ENCODE measurements at places on chromosomes 1 and 21.

GRCh38 chr1:110455151-110455550 lies 4.2 kb downstream of the PROK1 start:
- no peak for DNase-seq

DNA sequence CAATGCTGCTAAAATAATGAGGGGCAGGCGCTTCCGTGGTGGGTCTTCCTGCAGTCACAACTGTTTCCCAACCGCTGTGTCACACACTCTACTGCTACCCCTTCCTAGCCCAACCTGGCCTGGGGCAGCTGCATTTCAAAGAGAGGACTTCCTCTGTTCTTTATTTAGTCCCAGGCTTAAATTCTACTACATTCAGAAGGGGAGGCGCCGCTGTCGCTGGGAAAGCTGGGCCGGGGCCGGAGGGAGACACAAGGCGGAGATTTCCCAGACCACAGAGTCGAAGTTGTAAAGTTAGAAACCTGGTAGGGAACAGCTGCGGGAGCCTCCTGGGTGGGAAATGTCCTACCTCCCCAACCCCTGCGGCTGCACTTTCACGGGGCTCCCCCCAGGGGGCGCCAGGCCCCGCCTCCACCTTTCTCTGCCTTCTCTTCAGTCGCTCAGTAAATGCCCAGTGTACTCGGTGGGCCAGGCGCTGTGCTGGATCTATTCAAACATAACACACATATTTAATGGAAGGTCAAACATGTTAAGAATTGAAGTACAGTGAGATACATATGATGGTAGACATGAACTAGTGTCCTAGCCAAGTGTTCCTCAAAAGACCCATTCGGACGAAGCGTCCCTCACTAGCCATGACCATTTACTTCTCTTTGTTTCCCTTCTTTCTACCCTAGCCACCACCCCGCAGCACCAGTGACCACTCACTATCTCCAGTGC lies 23.1 kb downstream of the DYRK3 start:
- peak; percentile 41 for DNase-seq

GRCh38 chr1:167825419-167826079 lies 88.4 kb downstream of the ADCY10 start:
- no peak for DNase-seq

DNA sequence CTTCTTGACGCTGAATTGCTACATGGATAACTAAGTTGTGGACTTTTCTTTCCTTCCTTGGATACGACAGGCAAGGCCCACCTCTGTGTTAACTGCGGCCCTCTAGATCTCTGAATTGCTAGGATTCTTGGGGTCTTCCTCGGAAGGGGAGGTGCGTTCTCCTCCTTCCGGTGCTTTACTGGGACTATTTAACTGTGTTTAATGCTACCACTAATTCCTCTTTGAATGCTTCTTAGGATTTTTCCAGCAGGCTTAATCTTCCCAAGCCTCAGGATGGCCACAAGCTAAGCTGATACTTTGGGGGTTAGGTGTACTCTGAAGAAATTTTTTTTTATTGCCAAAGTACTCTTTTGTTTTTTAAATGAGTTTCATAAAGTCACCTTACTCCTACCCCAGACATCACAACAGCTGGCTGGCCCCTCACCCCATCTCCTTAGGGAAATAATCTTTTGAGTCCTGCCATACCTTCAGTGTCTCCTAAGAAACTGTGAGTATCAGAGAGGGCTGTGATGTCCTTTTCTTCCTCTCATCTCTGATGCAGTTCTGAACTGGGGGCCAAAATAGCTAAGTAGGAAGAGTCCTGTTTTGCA lies 21.4 kb downstream of the KIRREL1 start:
- no peak for DNase-seq

GRCh38 chr1:85554630-85555327 lies 25.8 kb upstream of the CCN1 start:
- no peak for DNase-seq

DNA sequence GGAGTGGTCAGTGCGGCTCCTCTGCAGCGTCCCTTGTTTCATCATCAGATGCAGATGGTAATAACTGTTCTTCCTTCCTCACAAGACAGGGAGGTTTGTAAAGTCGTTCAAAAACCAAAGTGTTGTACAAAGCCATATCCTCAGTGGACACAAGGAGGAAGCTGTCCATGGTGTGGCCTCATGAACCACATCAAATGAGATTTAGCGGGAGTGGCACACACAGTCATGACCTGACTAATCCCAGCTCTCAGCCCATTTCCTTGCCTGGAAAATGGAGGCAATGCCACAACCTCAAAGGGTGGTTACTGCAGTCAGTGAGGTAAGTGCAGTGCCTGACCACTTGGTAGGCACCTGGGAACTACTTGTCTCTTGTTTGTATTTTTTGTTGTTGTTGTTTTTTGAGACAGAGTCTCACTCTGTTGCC lies 13.4 kb downstream of the ENTREP3 start:
- no peak for DNase-seq

DNA sequence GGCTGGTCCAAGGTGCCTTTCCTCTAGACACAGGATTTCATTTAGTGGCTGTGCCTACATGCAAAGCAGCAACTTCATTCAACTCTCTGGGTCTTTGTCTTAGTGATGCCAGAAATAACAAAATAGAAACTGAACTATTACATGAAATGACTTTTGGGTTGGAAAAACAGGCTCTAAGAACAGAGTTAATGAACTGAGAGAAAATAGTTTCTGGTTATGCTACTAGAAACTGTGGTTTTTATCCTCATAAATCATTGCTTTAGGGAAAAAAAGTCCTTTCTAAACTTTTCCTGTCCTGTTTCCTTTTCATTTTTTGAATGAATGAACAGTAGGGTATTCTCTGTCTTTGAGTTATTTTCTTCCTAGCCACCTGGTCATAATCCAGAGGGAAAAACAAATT lies 424.0 kb downstream of the KIF26B start:
- no peak for DNase-seq

- no peak for DNase-seq
These were observed 27.7 kb downstream of the THRAP3 start for GRCh38 chr1:36251794-36252481.

DNA sequence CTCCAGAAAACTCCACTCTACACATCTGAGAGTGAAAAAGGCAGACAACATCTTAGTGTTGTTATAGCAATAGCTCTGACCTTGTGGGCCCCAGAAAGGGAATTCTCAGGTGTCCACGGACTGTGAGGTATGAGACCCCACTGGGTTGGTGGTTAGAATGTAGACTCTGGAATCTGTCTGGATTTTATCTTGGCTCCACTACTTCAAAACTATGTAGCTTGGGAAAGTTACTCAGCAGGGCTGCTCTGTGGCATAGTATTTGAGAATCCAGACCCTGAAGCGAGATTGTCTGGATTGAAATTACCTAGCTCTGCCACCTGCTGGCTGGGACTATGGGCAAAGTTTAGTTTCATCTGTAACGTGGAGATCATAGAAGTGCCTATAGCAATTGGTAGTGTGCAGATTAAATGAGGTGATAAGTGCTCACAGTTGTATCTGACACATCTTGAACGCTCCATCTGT lies 25.8 kb downstream of the PRDM2 start:
- DNase-seq = peak; percentile 38

GRCh38 chr1:235931171-235931738 lies 64.5 kb upstream of the LYST start:
- no peak for DNase-seq

DNA sequence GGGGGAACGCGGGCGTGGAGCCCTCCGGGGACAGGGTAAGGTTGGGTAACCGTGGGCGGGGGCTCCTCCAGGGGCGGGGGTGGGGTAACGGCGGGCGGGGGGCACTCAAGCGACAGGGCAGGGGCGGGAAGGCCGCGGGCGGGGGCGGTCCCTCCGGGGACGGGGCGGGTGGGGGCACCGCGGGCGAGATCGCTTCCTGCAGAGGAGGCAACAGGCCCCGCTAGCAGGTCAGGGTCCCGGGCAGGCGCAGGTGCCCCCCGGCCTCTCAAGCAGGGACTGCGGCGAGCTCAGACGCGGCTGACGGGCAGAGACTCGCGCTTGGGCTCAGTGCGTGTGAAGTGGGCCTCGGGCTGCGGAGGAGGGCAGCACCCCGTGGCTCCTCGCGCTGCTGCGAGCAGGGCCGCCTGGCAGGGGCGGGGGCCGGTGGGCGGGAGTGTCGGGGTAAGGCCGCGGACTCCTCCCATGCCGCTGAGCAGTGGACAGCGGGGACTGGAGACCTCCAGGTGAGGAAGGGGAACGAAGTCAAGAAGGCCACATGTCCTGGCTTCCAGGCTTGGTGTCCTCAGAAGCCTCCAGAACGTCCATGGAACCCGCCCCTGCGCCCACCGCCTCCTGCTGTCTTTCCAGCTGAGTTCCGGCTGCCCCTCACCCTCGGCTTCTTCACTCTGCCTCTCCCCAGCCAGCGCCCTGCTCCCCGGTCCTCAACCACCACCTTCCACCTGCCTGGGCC lies 627 bp upstream of the GNB1 start:
- peak; percentile 71 for DNase-seq

DNA sequence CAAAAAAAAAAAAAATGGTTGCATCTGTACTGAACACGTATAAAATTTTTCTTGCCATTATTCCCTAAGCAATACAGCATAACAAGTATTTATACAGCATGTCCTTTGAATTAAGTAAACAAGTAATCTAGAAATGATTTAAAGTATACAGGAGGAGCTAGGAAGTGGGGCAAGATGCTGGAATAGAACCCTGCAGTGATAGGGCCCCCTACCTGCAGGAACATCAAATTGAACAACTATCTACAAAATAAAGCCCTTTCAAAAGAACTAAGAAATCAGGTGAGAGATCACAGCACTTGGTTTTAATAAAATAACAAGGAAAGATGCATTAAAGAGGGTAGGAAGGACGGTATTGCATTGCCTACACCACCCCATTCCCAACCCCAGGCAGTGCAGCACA lies 10.9 kb downstream of the TSHB start:
- no peak for DNase-seq

DNA sequence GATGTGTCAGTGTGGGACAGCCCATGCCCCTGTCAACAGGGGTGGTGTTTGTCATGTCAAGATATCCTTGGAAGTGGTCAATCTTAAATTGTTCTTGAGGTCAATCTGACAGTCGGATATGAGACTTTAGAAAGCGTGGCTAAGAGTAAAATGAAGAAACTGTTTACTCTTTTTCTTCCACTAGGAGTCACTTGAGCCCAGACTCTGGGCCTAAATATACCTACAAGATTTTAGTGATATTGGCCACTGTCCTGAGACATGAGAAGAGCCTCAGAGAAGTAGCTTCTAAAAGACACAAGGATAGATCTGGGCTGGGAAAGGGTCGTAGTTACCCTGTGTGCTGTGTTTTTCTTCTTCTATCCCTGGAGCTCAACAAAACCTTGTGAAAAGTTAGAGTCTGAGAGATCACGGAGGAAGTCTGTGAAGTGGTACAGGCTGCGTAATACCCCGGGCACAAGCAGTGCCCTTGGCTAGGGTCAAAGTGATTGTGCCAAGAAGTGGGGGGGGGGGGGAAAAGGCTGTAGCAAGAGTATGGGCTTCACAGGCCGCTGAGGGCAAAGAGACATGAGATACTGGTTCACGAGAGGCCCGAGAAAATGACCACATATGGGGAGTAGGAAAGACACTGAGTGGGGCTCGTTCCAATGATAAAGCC lies 355.2 kb upstream of the GREM2 start:
- no peak for DNase-seq

GRCh38 chr1:100306735-100307313 lies 40.8 kb downstream of the RTCA start:
- DNase-seq = no peak

GRCh38 chr1:239387304-239388158 lies 1.2 kb downstream of the CHRM3 start:
- DNase-seq = no peak

GRCh38 chr1:202045705-202046104 lies 35.3 kb downstream of the ELF3 start:
- no peak for DNase-seq

DNA sequence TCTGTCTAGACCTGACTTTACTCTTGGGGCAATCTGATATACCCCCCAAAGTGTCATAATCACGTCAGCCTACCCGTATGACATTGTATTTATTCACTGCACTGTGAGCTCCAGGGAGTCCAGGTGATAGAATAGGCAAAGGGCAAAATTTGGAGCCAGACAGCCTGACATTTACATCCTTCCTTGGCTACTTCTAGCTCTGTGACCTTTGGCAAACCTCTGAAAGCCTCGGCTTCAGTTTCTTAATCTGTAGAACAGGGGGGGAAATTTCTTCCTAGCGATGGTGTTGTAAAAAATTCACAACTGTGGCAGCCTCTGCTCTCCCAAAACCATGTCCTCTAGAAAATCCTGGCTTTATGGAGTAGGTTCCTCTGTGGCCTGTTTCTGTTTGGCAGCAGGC lies 240.9 kb downstream of the KIF26B start:
- no peak for DNase-seq

GRCh38 chr1:110606657-110607535 lies 738 bp upstream of the KCNA2 start:
- no peak for DNase-seq

DNA sequence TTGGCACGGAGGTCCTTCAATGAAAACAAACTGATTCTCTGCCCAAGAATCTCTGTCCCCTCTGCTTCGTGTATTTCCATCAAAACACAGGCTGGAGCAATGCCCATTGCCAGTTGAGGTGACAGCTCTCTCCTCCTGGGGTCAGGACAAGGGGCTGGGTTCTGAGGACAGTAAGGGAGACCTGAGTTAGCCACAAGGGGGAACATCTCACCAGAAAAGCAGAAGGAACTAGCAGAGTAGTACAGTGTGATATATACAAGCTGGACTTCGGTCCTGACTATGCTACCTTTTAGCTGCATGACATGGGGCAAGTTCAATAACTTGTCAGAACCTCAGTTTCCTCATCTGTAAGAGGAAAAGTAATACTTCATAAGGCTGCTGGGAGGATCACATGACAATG lies 50.3 kb downstream of the SYT2 start:
- DNase-seq = no peak

GRCh38 chr1:99943223-99943794 lies 26.5 kb upstream of the SLC35A3 start:
- DNase-seq = no peak

DNA sequence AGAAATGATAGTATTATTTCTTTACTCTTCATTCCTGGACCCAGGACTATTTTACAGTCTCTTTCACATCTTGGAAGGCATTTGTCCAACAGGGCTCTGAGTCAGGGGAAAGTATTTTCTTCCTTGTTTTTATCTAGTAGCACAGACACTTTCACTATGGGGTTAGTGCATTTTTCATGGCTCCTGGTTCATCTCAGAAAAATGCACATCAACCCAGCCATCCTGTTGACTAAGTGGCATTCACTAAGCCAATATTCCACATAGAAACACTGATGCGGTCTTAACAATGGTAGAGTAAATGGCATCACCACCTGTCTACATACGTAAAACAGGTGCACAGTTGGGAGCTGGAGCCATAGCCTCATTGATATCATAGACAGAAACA lies 87.4 kb upstream of the C1orf21 start:
- no peak for DNase-seq

- DNase-seq = peak; percentile 35
These were observed 9.2 kb upstream of the CBR3 start for GRCh38 chr21:36125512-36126207.

All from activated T-cell treated with anti-CD3 and anti-CD28 coated beads for 4 hours (primary cell).